NCI-H1417 treated with DMSO at 0.1 percent for 48 hours (cell line): ENCODE measurements at places on chromosomes 3 and 15.

DNA sequence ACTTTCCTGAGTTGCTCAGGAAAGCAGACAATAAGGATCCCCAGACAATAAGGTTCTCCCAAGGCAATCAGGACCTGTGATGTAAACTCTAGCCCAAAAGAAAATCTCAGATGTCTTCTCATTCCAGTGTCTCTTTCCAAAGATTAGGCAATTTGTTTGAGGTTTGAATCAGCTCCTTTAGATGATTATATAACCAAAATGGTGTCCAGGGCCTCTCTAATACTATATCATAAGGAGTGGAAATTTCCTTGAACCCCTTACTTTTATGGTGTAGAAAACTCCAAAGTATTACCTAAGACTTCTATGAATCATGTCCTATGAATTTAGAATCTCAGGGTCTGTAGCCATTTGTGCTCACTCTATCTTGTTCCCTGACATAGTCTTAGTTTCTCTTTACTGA lies 65.9 kb downstream of the GPR176 start:
- no peak for DNase-seq

DNA sequence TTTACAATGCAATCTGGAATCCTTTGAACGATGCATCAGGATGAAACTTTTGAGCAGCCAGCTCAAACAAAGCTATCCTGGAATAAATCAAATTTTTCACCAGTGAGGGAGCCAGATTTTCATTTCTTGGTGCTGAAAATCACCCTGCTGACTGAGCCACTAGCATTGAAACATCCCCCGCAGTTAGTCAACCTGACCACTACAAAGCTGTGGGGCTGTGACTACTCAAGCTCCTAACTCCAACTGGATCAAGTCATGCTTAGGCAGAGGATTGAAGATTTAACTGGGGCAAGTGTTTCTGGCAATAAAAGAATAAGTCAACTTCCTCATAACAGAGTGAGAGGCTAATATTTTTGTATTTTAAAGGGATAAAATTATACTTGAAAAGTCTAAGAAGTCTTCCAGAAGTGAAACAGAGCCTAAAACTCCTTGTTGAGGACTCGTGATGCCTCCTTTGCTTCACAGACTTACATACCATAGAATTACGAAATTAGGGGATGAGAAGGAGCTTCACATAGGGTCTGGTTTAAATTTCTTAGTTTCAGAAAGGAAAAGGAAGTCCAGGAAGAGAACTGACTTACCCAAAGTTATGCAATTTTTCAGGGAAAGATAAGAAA lies 177.8 kb downstream of the SERPINI1 start:
- DNase-seq, result no peak

GRCh38 chr3:28678086-28678485 lies 329.5 kb upstream of the AZI2 start:
- no peak for DNase-seq

- DNase-seq, result no peak
Observed at GRCh38 chr3:129663930-129664646, 57.6 kb upstream of the PLXND1 start.

DNA sequence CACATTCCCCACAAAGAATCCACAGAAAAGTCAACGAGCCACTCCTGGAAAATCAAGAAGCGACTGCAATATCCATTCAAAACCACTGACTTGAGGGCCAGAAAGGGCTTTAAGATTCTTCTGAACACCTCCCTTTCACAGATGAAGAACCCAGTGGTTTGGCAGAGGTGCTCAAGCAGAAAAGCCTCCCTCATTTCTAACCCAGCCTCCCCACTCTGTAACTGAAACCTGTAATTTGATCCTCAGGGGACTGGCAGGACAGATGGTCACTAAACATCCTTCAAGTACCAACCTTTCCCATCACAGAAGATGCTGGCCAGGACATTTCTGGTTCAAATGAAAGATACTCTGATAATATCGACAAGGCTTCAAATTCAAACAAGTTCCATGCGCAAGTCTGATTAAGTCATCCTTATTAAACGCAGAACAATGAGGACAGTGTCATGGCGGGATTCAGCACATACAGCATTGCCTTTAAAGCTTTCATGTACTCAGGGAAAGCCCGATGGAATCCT lies 5.5 kb downstream of the SEMA5B start:
- no peak for DNase-seq
